ENCODE measurements at places on chromosomes 2 and 18.
A peak's percentile ranks its signal among the peaks of the same experiment; 100 is the strongest.

- no peak for DNase-seq
Measured at GRCh38 chr18:7793100-7793499, 226.0 kb downstream of the PTPRM start.

DNA sequence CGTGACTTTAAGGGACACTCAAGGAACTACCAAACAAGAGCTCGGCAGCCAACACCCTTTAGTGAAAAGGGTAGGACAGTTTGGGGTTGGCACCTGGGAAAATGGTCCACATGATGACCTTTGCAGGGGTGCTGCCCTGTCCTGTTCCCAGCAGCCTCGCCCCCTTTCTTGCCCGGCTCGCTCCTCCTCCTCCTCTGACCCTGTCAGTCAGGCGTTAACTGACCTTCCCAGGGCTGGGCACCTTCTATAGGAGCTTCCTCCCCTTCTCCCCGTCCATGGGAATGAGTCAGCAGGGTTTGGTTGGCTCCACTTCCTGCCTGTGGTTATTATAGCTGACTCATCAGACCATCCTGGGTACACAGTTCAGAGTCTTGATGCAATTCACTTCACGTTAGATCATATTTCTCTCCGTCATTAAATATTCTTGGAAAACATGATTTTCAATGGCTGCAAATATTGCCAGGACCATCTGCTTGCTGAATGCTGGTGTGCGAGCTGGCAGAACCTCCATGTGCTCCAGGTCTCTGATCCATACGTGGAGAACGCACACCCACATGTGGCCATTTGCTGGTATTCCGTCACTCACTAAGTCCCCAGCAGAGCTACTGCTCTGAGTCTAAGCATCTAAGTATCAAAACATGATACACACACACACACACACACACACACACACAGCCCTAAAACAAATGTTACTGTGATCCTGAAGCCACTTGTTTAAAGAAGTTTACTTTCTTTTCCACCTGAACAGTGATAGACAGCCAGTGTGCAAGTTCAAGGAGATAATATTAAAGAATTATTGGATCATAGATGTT lies 185.0 kb downstream of the ANAPC1 start:
- peak; percentile 73 for DNase-seq

GRCh38 chr2:240510513-240511210 lies 47.1 kb downstream of the ANKMY1 start:
- DNase-seq = no peak

DNA sequence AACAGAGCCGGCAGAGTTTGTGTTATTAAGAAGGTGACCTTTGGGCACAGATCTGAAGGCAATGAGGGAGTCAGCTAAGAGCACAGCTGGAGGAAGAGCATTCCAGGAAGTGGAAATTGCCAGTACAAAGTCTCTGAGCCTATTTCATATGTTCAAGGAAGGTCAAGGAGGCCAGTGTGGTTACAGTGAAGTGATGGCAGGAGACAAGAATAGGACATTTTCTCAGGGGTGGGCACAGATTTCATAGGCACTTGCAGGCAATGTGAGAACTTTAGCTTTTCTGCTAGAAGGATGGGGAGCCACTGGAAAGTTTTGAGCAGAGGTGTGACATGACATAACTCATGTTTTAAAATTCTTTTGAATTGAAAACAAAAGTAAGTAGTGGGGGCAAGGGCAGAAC lies 50.3 kb downstream of the ARHGAP25 start:
- DNase-seq = no peak

DNA sequence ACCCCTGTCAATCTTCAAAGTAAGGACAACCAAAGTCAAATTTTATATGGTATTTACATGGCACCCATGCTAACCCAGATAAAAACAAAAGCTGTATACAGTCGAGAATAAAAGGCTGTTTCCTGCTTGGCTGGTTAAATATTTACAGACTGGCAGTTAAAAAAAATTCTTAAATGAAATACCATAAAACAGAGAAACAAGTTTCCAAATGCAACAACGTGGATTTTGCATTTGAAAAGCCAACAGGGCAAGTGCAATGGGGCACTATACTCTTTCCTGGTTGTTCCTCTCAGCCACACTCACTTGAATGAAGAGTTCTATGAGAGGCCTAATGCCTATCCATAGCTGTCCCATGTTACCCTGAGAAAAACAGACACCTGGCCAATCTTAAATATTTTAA lies 6.1 kb upstream of the NR4A2 start:
- DNase-seq = no peak

DNA sequence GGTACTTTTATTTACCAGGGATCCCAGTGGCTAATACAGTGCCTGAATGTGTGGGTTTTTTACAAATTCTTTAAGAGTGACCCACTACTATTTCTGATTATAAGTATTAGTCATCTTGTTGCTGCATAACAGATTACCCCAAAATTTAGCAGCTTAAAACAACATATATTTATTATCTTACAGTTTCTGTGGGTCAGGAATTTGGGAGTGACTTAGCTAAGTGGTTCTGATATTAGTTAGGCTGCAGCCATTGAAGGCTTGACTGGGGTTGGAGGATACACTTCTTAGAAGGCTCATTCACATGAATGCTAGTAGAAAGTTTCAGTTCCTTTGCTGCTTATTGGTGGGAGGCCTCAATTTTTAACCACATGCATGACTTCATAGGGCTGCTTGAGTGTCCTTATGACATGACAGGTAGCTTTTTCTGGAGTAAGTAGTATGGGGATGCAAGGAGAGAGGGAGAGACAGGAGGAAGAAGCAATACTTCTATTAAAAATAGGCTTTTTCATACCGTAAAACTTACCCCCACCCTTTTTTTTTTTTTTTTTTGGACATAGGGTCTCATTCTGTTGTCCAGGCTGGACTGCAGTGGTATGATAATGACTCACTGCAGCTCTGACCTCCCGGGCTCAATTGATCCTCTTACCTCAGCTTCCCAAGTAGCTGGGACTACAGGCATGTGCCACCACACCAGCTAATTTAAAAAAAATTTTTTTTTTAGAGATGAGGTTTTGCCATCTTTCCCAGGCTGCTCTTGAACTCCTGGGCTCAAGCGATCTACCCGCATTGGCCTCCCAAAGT lies 13.3 kb upstream of the POLE4 start:
- DNase-seq = no peak

DNA sequence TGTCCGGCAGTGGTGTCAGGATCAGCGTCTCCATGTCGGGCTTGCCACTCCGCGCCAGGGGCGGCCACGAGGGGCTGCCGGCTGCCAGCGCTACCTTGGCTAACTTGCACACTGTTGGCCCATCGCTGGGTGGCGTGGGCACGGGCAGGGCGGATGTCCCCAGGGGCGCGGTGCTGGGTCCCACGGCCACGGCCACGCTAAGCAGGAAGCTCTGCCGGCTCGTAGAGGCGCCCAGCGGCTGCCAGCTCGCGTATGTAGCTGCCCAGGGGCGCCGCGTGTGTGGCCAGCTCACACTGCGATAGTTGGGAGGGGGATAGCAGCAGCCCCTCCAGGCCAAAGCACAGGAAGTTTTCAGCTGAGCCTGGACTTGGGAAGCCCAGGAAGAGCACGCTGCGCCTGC lies 249.4 kb downstream of the ANKRD30B start:
- DNase-seq = no peak

DNA sequence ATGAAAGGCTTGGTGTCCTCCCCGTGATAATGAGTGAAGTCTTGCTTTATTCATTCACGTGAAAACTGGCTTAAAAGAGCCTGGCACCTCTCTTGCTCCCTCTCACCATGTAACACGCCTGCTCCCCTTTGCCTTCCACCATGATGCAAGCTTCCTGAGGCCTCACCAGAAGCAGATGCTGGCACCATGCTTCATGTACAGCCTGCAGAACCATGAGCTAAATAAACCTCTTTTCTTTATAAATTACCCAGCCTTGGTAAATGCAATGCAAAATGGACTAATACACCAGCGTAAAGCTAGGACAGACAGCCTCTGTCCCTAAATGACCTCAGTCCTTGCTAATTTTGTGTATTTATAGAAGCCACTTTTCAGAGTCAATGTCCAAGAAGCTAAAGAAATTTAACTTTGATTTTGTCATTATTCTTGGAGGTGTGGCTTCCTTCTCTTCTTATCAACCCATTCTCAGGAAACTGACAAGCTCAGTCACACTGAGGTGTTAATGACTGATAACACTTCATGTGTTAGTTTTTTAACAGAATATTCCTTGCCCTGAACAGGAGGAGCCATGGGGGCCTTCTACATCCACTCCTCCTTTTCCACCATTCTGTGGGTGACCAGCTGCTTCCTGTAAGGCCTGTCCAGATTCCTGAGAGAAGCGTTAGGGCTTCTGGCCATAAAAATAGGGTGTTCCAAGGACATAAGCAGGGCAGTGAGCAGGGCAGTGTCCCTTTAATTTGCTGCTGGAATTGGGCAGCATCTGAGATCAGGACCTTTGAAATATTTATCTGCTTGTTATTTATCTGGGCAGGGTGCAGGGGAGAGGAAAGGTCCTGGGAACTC lies 38.0 kb upstream of the EPAS1 start:
- DNase-seq = no peak

DNA sequence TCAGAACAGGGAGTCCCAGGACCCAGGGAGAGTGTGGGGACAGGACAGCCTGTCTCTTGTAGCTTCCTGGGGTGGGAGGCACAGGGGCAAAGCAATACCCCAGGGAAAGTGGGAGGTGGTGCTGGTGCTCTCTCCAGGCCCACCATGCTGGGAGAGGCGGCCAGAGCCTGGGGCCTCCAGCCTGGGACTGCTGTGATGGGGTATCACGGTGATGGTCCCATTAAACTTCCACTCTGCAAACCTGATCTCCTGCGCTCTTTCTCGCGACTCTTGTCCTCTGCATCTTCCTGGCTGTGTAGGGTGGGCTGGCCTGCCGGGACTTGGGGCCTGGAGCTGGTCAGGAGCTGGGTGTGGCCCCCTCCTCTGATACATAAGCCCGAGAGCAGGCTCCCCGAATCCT lies 8.0 kb upstream of the CAPN10 start:
- no peak for DNase-seq

- DNase-seq = no peak
Measured at GRCh38 chr18:47417807-47418206, 166.3 kb upstream of the SKOR2 start.

- no peak for DNase-seq
Measured at GRCh38 chr2:12044857-12045256, 298.4 kb downstream of the LPIN1 start.

- no peak for DNase-seq
Measured at GRCh38 chr18:7668392-7668791, 101.3 kb downstream of the PTPRM start.

DNA sequence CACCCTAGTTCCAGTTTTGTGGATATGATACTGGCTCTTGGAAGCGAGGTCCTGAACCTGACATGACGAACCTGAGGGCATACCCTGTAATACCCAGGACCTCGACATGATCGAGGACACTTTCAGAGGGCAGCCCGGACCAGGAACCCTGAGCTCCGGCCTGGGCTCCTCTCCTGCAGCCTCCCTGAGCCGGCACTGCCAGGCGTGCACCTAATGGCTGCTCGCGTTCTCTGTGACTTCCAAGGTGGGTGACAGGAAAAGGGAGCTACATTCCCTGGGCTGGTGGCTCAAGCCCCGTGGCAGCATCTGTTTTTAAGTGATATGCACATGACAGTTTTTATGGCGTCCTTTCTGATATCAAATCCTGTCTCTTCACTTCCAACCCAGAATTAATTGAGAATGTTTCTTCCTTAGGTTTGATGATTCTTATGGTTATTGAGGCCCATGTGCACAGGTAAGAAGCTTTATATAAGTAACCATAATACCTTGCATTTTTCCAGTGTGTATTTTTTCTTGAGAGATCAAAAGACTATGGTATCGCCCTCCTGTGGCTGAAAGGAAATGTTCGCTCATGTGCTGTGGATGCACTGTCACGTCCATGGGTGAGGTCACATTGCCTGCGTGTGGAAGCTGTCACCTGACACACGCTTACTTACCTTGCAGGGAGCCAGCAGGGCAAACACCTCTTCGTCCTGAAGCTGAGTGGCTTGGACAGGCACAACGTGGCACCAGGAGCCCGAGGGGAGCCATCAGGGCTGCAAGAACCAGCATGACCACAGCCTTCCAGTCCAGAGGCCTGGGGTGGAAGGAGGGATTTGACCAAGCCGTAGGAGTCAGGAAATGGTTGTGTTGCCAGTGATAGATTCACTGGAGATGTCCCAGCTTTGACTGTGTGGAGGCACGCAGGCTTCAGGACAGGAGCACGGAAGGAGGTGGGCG lies 367.4 kb upstream of the MYT1L start:
- peak; percentile 63 for DNase-seq

DNA sequence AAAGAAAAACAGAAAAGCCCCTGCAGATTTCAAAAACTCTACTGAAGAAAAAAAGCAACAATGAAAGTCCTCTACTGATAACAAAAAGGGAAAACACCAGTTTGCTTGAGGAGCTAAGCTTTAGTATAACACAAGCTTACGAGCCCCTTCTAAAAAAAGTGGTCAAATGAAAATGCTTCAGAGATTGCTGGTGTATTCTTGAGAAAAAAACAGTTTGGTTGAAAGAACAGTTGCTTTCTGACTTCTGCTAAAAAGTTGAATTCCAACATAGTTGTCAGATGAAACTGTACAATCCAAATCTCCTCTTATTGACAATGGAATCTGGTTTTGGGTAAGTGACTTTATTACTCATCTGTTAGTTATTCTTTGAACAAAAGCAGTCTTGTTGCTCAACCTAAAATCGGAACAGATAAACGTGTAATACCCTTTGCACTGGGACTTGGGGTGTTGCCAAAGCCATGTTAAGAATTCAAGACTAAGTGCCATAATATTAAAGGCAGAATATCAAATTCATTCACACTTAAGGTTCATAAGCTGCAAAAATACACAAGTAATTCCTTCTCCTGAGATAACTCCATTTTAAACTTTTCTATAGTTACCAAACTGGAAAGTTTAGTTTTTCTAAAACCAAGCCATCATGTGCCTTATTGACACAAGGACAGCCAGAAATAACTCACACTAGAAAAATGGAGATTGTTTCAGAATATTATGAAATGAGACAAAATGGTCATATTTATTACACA lies 45.3 kb upstream of the SPAG16 start:
- DNase-seq = no peak

- DNase-seq = peak; percentile 64
Measured at GRCh38 chr2:173874894-173875237, 90.3 kb downstream of the SP3 start.

DNA sequence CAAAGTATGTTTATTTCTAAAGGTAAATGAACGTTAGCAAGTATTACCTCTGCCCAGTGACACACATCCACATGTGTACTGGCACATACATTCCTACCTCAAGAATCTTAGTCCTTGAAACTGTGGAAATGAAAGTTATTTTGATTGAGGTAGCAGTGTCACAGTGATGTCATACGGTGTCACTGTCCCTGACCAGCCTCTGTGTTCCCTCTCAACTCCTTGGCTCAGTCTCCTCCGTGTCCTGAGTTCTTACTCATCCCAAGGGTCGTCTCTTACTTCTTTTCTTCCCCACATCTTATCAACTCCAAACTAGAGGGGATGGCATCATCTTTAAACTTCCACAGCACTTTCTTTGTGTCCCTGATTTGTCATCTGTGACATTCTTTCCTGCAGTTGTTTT lies 3.3 kb downstream of the NCK2 start:
- no peak for DNase-seq

DNA sequence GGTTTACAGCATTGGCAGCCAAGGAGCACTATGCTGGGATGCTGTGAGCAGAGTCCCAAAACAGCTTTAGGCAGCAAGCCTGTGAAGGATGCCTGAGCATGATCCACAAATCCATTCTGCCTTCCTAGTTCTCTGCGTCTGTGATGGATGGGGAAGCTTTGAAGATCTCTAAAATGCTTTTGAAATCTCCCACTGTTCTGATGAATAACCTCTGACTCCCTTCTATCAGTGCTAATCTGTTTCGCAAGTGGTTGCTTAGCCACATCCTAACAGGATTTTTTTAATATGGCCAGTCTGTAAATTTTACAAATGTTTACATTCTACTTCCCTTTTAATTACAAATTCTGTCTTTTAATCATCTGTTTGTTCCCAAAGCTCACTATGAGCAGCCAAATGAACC lies 319.2 kb downstream of the GULP1 start:
- no peak for DNase-seq

GRCh38 chr2:111624411-111625156 lies 259.4 kb downstream of the ANAPC1 start:
- no peak for DNase-seq

Measured in kidney (tissue), 22 donors.